ENCODE measurements at places on chromosomes 11 and 22.
A peak's percentile ranks its signal among the peaks of the same experiment; 100 is the strongest.

DNA sequence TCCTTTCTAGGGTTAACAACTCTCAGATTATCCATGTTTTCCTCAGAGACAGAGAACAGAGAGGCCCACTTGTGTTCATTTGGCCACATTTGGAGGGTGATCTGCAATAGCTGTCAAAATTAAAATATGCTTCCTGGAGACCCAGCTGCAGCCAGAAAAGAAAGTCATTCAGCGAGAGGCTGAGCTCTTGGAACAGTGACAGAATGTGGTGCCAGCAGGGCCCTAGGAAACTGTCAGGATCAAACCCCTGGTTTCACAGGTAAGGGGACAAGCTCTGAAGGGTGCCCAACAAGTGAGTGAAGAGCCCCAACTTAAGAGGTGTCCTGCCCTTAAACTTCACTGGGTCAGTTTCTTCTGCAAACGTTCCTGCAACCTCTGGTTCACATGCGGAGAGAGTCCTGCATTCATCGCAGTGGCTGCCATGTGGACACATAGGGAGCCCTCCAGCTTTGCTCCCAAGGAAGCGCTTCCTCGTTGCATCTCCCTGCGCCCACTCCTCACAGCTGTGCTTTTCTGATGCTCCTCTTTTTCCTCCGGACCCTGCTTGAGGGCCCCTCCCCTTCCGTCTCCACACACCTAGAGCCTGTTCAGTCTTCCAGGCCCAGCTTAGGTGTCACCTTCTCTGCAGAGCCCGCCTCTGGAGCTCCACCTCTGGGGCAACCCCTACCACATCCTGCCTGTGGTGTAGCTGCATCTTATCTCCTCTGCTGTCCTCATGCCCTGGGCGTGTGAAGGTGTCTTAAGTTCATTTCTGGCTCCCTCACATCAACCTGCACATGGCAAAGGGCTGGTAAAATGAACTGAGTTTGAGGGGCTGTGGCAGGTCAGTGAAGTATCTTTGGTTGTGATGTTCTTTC is 3.9 kb downstream of the UCP3 start:
- DNase-seq, result peak; percentile 94

DNA sequence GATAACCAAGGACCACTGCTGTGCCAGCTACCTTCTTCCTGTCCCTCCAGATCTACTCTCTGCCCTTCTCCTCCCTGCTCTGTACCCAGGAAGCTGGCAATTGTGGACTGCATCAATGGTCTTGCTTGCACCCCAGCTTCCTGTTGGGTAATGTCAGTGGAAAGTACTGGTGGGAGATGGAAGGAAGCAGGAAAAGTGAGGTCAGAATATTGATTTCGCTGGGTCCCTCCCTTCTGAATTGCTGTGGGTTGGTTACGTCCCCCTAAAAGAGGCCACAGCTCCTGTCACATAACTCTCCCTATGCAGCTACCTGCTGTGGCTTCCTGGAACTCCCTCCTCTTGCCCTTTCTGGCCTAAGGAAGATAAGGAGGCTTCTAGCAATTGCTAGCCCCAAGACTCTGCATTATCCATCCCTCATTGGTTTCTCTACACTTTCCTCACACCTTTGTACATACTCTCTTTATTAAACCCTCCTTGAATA is 81.2 kb downstream of the RASSF10 start:
- DNase-seq, result no peak

DNA sequence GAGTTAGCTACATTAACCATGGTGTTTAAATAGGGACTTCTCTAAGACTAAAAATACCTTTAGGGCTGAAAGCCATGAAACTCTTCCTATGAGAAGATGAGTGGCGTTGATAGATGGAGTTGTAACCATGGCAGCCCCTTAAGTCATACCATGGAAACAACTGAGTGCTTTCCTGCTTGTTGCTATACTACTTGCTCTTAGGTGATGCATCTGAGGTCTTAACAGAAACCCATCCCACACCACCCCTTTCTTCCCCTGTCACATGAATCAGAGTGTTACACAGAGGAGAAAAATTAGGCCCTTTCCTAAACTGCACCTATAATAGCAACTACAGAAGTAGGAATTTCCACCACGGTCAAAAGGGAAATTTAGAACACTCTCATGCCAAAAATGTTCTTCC is 64.3 kb upstream of the ZC3H12C start:
- DNase-seq, result no peak

DNA sequence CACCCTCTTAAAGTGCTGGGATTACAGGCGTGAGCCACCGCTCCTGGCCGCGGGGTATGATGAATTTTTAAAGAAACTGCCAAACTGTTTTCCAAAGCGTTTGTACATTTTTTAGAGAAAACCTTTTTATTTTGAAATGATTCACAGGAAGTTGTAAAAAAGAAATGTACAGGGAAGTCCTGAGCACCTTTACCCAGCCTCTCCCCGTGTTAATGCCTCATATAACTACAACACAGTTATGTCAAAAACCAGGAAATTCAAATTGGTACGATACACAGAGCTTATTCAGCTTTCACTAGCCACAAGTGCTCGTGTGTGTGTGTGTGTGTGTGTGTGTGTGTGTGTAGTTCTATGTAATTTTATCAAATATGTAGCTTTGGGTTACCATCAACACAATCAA is 7.0 kb upstream of the FAM118A start:
- DNase-seq, result no peak

GRCh38 chr11:47188259-47188658 is 2.0 kb upstream of the PACSIN3 start:
- no peak for DNase-seq

GRCh38 chr11:746289-747157 is 741 bp upstream of the TALDO1 start:
- DNase-seq, result peak; percentile 66

GRCh38 chr22:43377896-43378704 is 33.7 kb upstream of the MPPED1 start:
- peak; percentile 79 for DNase-seq

DNA sequence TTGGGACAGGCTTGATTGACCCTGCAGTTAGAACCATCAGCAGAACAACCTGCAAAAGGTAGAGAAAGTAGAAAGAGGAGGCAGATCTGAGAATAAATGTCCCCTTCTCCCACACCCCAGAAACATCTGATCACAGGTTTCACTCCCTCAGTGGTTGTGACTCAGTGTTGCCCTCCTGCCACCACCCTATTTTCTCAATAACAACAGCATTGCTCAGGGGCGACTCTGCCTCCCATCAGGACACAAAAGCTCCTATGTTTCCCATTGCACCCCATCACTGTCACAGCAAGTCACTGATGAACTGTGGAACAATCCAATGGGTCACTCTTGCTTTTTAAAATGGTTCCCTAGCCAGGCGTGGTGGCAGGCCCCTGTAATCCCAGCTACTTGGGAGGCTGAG is 110.2 kb downstream of the RASSF10 start:
- DNase-seq, result no peak

DNA sequence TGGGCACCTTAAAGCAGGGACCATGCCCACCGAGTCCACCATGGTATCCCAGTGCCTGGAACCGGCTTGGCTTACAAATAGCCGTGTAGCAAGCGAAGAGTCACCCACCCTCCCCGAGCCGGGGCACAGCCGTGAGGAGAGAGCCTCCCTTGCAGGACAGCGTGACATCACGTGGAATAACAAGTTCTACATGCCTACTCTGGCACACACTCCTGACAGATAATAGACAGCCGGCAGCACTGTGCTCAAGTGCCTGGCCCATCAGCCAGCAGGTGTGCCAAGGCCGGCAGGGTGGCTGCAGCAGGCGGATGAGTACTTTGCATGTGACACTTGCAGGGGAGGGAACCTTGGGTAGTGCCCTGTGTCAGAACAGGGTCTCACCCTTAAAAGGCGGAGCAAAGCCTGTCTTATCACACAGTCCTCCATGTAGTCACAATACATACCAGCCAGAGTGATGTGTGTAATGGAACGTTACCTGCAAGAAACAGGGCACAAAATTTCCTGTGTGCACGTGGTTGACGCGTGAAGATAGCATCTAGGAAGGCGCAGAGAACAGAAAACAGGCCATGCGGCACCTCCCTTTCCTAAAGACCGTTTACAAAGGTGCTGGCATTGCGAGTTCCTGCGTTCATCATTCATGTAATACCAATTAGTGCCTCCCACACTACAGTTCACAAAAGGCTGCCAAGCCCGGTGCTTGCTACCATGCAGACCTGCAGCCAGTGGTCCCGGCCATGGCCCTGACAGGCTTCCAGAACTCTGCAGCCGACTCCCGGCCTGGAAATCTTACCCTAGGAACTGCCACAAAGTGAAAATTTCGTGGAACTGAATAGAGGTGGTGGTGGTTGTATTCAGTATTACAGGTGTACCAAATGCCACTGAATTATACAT is 16.4 kb downstream of the TOM1 start:
- no peak for DNase-seq

DNA sequence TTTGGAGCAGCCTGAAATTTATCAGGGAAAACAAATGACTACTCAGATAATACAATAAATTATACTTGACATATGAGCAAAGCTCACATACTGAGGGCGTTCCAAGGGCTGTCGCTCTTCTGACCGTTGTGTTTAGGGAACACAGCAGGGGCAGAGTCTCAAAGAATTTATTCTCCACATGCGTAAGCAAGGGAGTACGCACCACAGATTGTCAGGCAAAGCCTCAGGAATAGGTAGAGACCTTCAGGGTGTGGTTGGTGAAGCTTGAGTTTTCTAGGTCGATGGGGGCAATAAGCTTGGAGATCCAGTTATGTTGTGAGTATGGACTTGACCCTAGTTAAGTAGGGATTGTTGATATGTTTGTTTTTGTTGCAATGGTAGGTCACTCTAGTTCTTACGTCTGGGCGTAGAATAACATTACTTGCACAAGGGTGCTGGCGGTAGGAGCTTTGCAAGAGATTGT is 830 bp downstream of the ACAT1 start:
- DNase-seq, result no peak

- no peak for DNase-seq
These were observed 23.1 kb downstream of the NEU3 start for GRCh38 chr11:75011872-75012271.

DNA sequence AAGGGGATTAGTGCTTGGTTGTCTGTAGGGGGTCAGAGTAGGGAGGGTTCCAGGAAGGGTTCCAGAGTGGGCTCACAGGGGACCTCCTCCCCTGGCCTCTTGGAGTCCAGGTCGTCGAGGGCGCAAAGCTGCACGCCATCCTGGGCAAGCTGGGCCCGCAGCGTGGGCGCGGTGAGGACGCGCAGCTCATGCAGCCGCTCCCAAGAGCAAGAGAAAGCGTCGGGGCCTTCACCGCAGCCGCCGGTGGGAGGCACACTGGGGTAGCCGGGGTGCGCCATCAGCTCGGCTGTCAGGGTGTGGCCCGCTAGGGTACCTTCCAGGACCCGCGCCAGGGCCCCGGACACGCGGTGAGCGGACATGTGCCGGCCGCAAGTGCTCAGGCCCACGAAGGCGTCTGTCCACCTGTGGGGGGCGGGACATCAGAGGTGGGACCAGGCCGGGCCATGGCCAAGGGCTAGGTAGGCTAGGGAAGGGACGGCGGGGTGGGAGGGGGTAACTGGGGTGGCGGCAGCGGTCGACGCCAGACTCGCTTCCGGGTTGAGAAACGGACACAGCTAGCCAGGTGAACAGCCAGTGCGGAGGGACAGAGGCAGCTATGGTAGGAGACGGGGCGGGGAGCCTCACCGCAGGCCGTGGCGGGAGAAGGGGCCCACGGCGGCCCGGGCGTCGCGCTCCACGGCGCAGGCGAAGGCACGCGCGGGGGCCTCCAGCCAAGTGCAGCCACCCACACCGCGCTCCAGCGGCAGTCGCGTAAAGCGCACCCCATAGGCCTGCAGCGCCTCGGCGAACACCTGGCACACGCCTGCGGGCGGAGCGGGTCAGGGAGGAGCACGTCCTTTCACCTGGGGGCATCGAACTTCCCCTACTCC is 1.2 kb downstream of the YDJC start:
- no peak for DNase-seq

DNA sequence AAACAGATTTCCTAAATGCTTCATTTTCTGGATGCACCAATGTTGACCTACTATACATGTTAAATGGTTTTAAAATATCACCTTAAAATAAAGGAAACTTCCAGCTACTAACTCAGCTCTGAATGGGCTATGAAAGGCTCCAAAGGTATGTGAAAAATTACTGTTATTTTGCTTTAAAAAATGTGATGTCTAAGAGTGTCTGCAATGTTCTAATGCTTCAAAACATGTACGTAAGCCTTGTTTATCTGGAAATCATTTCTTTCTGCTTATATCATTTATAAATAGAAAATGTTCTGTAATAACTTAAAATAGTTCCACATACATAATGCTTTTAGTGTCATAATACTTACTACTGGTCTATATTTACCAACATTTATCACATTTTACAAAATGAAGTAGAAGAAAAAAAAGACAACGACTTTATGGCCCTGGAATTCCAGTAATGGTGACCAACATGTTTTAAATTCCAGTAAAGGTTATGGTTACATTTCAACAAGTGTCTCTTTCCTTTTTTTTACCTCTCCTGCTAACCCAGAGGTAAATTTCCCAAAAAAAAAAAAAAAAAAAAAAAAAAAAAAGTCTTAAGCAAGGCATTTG is 2.5 kb downstream of the BDNF start:
- no peak for DNase-seq

GRCh38 chr22:17368144-17368543 is 1.1 kb upstream of the CECR2 start:
- no peak for DNase-seq

- DNase-seq, result no peak
These were observed 46.4 kb upstream of the ARHGAP42 start for GRCh38 chr11:100640646-100641045.

GRCh38 chr11:33802194-33802950 is 28.1 kb upstream of the FBXO3 start:
- no peak for DNase-seq

GRCh38 chr11:76788661-76789442 is 5.7 kb downstream of the TSKU start:
- DNase-seq, result no peak

- no peak for DNase-seq
These were observed 1.2 kb upstream of the CCDC86 start for GRCh38 chr11:60840470-60841430.

DNA sequence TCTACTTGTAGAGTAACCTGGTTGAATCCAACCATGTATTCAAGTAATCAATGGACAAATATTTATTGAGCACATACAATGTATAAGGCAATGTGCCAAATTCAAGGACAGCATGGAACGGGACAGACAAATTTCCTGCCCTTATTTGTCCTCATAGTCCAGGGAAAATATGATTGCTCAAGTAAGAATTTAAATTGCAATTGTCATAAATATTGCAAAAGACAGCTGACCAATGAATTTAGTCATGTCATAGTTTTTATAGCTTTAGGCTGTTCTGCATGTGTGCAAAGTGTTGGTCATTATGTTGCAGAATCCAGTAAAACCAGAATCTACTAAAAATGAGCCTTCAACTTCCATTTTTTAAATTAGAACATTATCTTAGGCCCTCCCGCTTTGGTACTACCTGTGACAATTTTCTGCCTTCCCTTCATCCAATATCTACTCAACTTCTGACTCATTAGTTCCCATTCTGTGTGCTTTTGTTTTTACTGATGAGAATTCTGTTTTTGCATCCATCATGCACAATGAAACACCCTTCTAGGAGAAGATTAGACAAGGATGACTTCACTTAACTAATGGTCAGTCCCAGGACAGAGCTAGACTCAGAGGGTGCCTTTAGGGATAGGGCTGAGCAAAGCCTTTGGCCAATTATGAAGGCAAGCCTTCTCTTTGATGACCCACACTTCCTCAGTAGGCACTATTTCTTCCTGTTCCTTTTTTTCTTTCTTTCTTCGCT is 45.8 kb upstream of the FIBIN start:
- DNase-seq, result no peak

- DNase-seq, result no peak
These were observed 1.3 kb upstream of the ZDHHC8 start for GRCh38 chr22:20130319-20130718.

- no peak for DNase-seq
These were observed 40.4 kb upstream of the AKIP1 start for GRCh38 chr11:8870411-8871170.

- DNase-seq, result peak; percentile 87
These were observed at the start of gene TOP3B for GRCh38 chr22:21982338-21982965. Gene TOP3B, minus strand, starts transcription at chr22:21982787. Its CDS starts 7,078 bp downstream, at chr22:21975709.

- no peak for DNase-seq
These were observed 15.0 kb downstream of the EMSY start for GRCh38 chr11:76459846-76460245.

Measured in activated CD8-positive, alpha-beta memory T cell treated with anti-CD3 and anti-CD28 coated beads, Interleukin-2, amount 10 ng/mL, durations not matched to agents 7 days and 5 days (primary cell).